ENCODE measurements at places on chromosomes 16 and 17. TPM values are rescaled to one million over a fixed set of nuclear protein-coding genes. Genes with fewer than 3 reads are reported as not detected.

- DNase-seq = no peak
Measured at GRCh38 chr16:59274141-59274540, 540.0 kb upstream of the GOT2 start.

GRCh38 chr17:81173762-81174155, 7.7 kb upstream of the AATK start:
- no peak for DNase-seq

GRCh38 chr16:14289692-14290340, 218.7 kb downstream of the MRTFB start:
- no peak for DNase-seq

GRCh38 chr17:36705874-36706731, 104.7 kb downstream of the MRM1 start:
- peak; percentile 16 for DNase-seq

The CHST4 gene
- 0.12 TPM for polyA plus RNA-seq

The OTOP3 gene
- 13.8 TPM for polyA plus RNA-seq

- DNase-seq = no peak
Measured at GRCh38 chr16:83470416-83470815, 337.4 kb upstream of the HSBP1 start.

GRCh38 chr17:13925579-13925978, 143.7 kb upstream of the COX10 start:
- DNase-seq = no peak

The ENPP7 gene
- polyA plus RNA-seq = 136 TPM

- DNase-seq = no peak
Measured at GRCh38 chr16:30357715-30358576, 2.8 kb upstream of the CD2BP2 start.

The C16orf46 gene
- 0.93 TPM for polyA plus RNA-seq

- DNase-seq = peak; percentile 24
Measured at GRCh38 chr17:81379523-81379942, 15.7 kb upstream of the BAHCC1 start.

DNA sequence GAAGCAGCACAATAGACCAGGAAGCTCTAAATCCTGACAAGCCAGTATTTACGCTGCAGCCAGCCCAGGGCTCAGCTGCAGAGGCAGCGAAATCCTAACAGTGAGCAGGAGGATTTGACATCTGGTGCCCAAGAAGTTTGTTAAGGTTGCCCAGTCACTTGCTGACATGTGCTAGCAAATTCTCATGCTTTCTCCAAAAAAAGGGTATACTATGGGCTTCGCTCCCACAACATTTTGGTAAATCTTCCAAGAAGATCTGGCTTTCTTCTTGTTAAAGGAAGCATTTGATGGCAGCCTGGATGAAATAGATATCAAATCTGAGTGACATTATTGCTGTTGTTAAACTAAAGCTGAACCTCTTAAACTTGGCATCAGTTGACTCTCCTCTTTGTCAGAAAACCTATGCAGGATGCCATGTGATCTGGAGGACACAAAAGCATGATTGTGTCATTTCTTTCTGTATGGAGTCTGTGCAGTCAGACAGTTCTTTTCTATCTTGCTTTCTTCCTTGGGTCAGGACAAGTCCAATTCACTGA, 949.7 kb upstream of the RBFOX1 start:
- DNase-seq = no peak

The USP6 gene
- 0.54 TPM for polyA plus RNA-seq

The SLC25A19 gene
- polyA plus RNA-seq = 10.8 TPM

- DNase-seq = no peak
Measured at GRCh38 chr17:42365136-42365535, 23.1 kb downstream of the STAT3 start.

DNA sequence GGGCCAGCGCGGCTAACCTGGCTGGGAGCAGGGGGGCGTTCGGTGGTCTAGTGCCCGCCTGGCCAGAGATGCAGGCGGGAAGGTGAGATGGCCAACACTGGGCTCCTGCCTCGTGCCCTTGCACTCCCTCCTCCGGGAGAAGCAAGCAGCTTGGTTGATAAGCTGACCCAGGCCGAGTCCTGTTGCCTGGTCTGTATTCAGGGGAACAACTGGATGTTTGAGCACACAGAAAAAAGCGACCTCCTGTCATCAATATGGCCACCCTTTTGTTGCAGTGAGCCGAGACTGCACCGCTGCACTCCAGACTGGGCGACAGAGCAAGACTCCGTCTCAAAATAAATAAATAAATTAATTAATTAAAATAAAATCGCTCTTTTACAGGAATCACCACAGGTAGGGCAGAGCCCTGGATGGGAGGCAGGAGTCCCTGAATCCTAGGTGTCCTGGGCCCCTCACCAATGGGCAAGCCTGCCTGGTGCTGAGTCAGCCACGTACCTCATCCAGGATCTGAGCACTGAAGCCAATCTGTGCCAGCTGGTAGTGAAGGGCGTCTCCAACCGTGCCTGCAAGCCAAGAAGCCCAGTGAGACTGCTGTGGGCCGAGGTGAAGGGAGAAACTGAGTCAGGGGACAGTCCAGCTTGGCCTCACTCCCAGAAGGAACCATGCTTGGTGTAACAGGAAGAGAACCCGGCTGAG, 31.8 kb downstream of the HASPIN start:
- DNase-seq = no peak

- no peak for DNase-seq
Measured at GRCh38 chr17:32495359-32496231, 8.8 kb downstream of the CDK5R1 start.

The VMO1 gene
- 2.1 TPM for polyA plus RNA-seq

DNA sequence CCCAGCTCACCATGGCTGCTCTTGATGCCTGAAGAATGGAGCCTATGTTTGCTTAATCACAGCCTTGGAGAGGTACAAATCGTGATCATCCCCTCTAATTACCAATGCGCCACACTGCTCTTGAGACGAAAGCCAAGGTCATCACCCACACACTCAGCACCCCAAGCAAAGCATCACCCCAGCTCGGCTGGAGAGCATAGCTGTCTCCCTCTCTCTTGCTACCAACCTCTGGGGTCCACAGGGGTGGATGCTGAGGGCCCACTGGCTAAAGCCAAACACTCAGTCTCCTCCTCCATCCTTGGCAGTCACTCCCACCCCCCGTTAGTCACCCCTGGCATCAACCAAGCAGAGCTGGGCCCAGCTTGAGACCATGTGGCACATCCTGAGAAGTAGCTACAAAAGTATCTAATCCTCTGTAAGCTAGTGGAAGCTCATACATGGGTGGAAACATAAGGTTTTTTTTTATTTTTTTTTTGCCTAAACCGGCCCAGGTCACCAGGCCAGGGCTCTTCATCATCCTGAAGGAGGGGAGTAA, 44.8 kb downstream of the PIMREG start:
- no peak for DNase-seq
